ENCODE measurements at places on chromosomes 2 and 18.

DNA sequence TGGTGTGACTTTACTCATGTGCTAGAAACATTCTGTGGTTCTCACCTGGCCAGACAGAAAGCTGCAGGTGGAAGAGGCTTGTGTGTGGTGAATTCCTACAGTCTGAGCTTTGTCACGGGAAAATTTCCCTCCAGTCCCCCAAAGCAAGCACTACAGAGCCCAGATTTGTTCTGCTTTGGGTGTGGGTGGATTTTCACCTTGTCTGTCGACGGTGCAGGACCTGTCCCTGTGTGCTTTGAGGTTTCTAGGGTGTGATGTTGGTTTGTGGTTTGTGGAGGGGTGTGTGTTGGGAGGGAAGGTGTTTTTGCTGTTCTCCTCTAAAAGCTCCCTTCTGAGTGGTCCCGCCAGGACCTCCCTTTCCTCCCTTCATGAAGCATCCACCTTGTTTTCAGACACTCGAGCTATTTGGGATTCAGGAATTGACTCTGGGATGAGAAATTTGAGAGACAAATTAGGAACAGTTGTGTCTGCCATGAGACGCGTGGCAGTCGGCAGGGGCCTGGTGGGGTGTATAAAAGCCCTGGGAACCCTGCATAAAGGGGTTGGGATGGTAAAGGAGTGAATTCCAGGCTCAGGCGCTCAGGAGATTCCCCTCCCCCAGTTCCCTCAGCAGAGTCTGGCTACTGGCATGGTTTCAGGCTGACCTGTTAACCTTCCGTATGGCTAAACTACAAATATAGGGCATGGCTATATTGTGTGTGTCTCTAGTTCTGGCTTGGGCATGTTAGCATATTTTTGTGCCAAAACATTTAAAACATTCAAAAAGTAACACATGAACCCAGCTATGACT is 65.5 kb downstream of the DGKD start:
- DNase-seq, result peak; percentile 65

- no peak for DNase-seq
Observed at GRCh38 chr18:49185623-49186022, 234.9 kb upstream of the SMAD7 start.

- no peak for DNase-seq
Observed at GRCh38 chr18:2654169-2654927, 1.2 kb upstream of the SMCHD1 start.

- DNase-seq, result no peak
Observed at GRCh38 chr2:31654241-31654640, 73.5 kb upstream of the SRD5A2 start.

GRCh38 chr18:53018791-53019190 is 678.8 kb downstream of the DCC start:
- DNase-seq, result no peak

DNA sequence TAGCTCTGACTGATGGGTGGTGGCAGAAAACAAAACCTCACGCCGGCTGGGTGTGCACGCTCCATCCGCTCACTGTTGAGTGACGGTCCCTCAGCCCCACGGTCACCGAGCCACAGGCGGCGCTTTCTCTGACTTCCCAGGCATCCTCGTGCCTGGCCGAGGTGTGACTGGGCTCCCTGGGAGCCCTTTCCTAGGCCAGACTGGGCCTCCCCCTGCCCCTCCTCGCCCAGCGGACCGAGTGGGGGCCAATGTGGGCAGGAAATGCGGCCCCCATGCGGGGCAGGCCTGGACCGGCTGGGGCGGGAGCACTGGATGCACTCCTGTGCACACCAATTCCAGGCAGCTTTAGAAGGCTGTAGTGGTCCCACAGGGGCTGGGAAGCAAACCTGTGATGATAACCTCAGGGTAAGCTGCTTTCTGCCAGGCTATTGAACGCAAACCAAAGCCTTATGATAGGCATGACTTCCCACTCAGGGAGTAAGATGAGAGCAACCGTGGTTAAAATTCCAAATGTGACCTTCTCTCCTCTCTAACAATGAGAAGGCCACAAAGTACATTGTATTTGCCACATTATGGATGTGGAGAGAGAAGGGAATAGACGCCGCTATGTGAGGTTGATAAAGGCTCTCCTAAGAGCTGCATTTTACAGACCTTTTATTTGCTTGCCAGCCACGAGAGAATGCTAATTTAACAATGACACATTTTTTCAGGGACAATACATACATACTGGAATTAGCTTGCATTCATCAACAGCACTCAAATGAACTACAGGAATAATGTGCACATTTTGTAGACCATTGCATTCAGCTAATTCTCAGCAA is 83.9 kb upstream of the PGAP1 start:
- no peak for DNase-seq

Measured in tibial artery (tissue), 4 donors.